Stimulated activated CD4-positive, alpha-beta T cell treated with anti-CD3 and anti-CD28 coated beads, Interleukin-15, amount 100 ng/mL, for 1 hour (primary cell): ENCODE measurements at places on chromosomes 2 and 18.

- DNase-seq, result no peak
Measured at GRCh38 chr2:96203130-96204028, 5.2 kb downstream of the STARD7 start.

DNA sequence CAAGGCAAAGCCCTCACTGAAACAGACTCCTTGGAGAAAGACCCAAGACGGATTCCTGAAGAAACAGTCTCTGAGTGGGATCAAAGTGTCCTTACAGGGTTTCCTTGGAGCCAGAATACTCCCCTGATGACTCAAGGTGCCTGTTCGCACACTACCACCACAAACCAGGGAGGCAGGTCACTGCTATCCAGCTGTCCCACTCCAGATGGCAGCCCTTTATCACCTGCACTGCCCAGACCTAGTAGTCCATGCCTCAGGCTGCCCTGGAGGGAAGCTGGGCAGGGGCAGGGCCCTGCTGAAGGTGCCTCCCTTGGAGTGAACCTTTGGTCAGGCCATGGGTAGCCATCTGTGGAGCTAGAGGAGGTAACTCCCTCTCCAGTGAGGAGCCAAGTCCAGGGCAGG lies 34.1 kb downstream of the TRABD2A start:
- DNase-seq, result no peak

GRCh38 chr2:58378152-58378551 lies 137.0 kb upstream of the FANCL start:
- DNase-seq, result no peak

DNA sequence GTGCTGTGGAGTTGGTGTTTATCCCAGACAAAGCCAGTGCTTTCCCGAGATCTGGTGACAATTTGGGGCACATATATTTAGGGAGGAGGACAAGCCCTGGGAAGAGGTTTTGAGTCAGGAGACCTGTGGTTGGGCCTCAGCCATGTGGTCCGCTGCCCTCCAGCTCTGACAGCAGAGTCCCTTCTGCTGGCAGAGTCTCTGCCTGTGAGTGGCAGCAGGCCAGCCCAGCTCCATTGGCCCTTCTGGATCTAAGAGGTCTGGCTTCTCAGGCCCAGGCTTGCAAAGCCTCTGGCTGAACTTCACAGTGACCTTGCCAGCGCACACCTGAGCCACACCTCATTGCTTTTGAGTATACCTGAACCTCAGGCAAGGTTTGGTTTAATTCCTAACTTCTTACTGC lies 115.3 kb downstream of the BCL2L11 start:
- DNase-seq, result no peak

DNA sequence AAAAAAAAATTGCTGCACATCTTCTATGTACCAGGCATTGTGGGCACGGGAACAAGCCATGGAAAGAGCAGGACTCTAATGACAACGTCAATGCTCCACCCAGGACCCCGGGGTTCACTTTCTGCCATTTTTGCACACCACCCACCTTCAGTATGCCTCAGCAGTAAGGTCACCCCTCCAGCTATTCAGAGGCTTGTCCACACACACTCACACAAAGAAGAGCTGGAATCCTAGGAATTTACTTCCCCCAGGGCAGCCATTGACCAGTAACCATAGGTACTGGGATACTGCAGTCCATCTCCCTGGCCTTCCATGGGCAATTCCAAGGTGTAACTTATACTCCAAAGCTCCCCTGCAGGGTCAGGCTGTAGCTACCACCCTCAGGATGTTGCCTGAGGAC lies 170.8 kb downstream of the SUCLG1 start:
- no peak for DNase-seq

GRCh38 chr2:187593697-187594096 lies 39.5 kb upstream of the TFPI start:
- no peak for DNase-seq

- DNase-seq, result no peak
Measured at GRCh38 chr2:26885651-26886329, 37.9 kb downstream of the DPYSL5 start.

- DNase-seq, result no peak
Measured at GRCh38 chr2:206204710-206205109, 45.0 kb downstream of the EEF1B2 start.

GRCh38 chr2:42216694-42217093 lies 47.5 kb downstream of the EML4 start:
- DNase-seq, result no peak

- DNase-seq, result no peak
Measured at GRCh38 chr18:46261799-46262198, 157.6 kb downstream of the HAUS1 start.

- DNase-seq, result no peak
Measured at GRCh38 chr18:58069721-58070292, 25.8 kb downstream of the NEDD4L start.

DNA sequence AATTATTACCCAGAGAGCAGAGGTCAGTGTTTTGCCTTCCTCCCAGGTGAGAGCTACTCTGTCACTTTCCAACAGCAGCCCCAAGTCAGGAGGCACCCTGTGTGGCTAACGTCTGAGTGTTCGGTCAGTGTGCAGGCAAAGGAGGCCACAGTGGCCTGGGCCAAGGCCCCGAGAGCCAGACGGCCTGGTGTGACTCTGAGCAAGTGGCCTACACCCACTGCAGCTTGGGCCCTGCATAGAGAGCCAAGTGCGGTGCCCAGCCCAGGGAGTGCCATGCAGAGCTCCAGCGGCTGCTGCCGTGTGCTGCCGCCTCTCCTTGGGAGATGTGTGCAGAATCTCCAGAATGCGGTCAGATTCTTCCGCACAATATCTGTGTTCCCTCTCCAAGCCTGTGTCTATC lies 70.4 kb downstream of the GNAL start:
- no peak for DNase-seq

GRCh38 chr2:226603606-226604005 lies 196.0 kb downstream of the IRS1 start:
- no peak for DNase-seq

- no peak for DNase-seq
Measured at GRCh38 chr18:56565046-56565445, 73.3 kb downstream of the TXNL1 start.

DNA sequence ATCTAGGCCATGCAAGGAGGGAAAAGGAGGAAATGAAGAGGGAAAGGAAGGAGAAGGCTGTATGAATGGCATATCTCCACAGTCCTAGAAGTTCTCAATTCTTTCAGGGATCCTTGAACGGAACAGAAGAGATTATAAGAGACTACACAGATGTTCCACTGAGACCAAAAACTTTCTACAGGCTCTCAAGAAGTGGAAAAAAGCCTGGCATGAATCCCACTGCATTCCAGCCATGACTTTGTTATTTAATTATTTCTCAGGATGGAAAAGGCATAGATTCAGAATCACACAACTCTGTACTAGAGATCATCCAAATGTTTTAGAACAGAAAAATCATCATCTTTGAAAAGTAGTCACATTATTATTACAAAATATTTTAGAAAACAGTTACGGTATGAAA lies 131.7 kb upstream of the CDH20 start:
- no peak for DNase-seq

GRCh38 chr2:128623776-128624761 lies 305.4 kb upstream of the HS6ST1 start:
- DNase-seq, result no peak

- no peak for DNase-seq
Measured at GRCh38 chr2:144671695-144672455, 152.0 kb upstream of the ZEB2 start.

DNA sequence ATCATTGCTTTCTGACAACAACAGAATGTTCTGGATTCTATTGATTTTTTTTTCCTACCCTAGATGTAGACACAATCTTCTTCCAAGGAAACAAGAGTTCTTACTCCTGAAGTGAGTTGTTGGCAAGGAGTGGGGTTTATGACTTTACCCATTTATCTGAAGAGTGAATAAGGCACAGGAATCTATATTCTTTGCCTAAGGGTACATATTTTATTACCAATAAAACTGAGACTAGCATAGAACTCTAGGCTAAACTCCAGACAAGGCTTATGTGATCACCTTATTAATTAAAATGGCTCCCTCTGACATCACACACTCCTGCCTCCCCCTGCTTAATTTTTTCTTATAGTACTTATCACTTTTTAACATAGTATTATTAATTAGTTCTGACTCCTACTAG lies 47.6 kb downstream of the C18orf54 start:
- no peak for DNase-seq

DNA sequence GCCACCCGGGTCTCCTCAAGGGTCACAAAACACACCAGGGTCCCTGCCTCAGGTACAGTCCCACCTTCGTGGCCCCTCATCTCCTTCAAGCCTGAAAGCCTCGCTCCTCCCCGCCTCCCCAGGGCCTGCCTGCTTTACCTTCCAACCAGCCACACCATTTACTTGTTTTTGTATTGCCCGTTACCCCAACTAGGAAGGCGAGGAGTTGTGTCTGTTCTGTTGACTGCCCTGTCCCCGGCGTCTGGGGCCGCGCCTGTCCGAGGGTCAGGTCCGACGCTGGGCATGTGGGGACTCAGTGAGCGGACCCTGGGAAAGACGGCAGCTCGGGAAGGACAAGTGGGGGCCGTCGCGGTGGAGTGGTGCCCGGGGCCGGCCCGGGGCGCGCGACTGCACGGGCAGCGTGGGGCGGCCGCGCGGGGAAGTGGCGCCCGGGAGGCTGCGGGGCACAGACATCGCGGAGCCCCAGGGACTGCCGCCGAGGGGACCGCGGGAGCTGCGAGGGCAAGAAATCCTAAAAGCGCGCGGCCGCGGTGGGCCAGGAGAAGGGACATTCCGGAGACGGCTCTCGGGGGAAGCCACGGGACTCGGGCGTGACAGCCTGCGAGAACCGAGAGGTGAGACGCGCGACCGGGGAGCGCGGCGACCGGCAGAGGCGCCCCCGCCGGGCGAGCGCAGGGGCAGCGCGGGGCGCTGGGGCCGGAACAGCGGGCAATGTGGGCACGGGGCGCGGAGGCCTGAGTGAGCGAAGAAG lies 797 bp upstream of the GRHL1 start:
- peak; percentile 27 for DNase-seq

GRCh38 chr2:205361970-205362369 lies 320.3 kb upstream of the NRP2 start:
- DNase-seq, result no peak

DNA sequence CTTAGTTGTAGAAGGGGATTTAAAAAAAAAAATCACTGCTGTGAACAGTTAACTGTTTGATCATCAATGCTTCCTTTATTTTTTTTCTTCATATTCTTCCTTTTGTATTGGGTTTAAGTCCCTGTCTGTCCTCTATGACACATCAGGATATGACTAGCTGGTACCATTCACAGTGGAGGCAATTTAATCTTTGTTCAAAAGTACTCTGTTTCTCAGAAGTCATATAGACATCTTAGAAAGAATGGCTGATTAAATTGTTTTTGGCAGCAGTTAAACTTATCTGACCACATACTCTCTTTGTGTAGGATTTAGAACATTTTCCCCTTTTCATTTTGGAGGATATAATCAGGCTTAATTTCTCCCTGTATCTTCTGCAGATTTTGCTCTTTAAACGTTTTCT lies 807.8 kb upstream of the CDH2 start:
- no peak for DNase-seq

DNA sequence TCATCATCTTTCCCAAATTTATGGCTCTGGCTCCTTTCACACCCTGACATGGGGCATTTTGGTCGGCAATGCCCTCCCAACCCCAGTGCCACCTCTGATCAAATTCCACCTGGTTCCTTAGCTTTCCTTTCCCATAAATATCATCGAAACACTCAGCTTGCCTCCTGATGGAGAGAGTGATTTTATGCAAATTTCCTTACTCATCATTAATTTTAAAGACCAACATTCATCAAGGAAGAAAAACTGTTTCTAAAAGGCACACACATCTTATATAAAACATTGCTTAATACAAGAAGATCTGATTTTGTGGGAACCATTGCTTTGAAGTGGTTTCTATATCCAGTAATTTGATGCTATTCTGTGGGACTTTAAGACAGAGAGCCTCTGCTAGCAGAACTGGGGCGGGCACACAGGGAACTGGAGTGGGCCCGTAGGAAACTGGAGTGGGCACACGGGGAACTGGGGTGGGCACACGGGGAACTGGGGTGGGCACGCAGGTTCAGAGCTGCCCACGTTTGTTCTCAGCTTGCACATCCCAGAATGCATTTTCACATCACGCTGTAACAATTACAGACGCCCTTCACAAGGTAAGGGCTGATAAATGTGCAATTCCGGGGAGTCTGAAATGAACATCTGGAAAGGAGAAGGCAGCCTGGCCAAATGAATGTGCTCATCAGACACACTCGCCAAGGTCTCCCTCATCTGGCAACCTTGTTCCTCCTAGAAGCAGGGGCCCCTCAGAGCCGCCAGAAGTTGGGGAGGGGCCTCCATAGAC lies 174.2 kb downstream of the RTP5 start:
- DNase-seq, result no peak

GRCh38 chr2:120460511-120460910 lies 114.6 kb downstream of the INHBB start:
- DNase-seq, result no peak

- DNase-seq, result no peak
Measured at GRCh38 chr2:233438573-233439147, 84.4 kb downstream of the DGKD start.

GRCh38 chr2:118974103-118974993 lies 32.4 kb downstream of the MARCO start:
- no peak for DNase-seq

- DNase-seq, result no peak
Measured at GRCh38 chr2:222241128-222241870, 57.5 kb downstream of the PAX3 start.

GRCh38 chr2:96801786-96802595 lies 14.1 kb upstream of the CNNM3 start:
- DNase-seq, result peak; percentile 30

- no peak for DNase-seq
Measured at GRCh38 chr18:61993831-61994230, 101.0 kb upstream of the RNF152 start.

DNA sequence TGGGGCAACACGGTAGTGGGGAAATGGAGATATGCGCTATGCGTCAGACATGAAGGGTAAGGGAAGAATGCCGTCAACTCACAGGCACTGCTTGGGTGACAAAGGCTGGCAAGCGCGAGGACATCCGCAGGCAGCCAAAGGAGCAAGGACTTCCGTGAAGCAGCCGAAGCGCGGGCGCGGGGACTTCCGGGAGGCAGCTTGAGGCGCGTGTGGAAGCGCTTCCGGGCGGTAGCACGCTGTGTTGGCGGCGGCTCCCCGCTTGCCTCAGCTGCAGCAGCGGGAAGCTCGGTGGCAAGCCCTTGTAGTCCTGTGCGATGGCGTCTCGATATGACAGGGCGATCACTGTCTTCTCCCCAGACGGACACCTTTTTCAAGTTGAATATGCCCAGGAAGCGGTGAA lies at the start of gene PSMA8:
TSS of gene PSMA8 (plus strand) at position 218 of the 400 bp plus-strand sequence. CDS start at position 315, 97 bp downstream.
- DNase-seq, result peak; percentile 8

GRCh38 chr2:43774617-43775016 lies 778 bp downstream of the DYNC2LI1 start:
- no peak for DNase-seq

- no peak for DNase-seq
Measured at GRCh38 chr2:44573996-44574395, 212.2 kb downstream of the CAMKMT start.

GRCh38 chr2:147204102-147204501 lies 640.7 kb upstream of the ACVR2A start:
- DNase-seq, result no peak
